Caco-2 (cell line): ENCODE measurements at places on chromosomes 1 and 21. TPM values are rescaled to one million over a fixed set of nuclear protein-coding genes. Genes with fewer than 3 reads are reported as not detected.

The KIF2C gene
- total RNA-seq: 61.0 and 63.2 TPM in 2 replicates

GRCh38 chr21:44920694-44921604 lies at the start of gene ITGB2:
Gene ITGB2 (minus strand): TSS chr21:44920899. CDS start chr21:44910782, 10,117 bp downstream.
- H3K36me3 ChIP-seq: no peaks in the 10 kb centered on the region
- no peaks in the 10 kb centered on the region for H3K4me1 ChIP-seq
- no peak within 1 kb of the TSS for H3K4me3 ChIP-seq

DNA sequence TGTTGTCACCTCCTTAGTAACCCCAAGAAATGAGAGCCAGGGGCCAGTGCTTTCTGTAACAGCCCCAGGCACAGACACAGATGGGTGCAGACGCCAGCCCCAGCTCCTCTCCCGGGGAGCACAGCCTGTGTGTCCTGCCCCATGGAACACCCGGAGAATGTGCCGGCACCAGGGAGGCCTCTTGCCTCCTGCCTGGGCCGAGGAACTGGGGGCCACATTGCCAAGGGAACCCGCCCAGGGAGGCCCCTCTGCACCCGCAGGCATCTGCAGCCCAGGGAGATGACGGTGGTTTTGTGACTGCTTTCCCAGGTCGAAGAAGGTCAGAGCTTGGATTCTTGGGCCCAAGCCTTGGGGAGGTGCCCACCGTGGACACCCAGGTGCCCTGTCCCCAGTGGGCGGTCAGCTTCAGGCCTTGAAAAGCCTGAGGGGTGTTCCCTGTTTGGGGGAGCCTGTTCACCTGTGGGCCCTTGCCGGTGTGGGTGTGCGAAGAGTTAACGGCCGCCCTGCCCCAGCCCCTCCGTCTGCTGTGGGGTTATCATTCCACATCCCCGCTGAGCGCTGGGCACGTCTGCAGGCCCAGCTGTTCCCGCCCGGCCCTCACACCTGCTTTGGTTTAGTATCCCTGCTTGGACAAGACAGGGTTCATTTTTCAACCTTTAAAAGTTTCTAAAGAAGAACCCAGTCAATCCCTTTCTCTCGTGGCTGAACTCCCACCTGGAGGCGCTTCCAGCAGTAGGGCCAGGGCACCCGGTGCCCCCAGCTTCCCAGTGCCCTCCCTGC lies 62.5 kb downstream of the MORN1 start:
- no peaks in the 10 kb centered on the region for H3K36me3 ChIP-seq
- no peak overlapping the region for H3K4me3 ChIP-seq
- H3K27me3 ChIP-seq: no peaks in the 10 kb centered on the region
- H3K27ac ChIP-seq: no peak overlapping the region
- 0 out of 2 replicates have a peak, but pooled peaks cover 3% of the 10 kb centered on the region for H3K4me1 ChIP-seq

- no peak overlapping the region for H3K4me3 ChIP-seq
- no peaks in the 10 kb centered on the region for H3K36me3 ChIP-seq
- H3K4me1 ChIP-seq: peaks cover 19% of the 10 kb centered on the region
- no peaks in the 10 kb centered on the region for H3K27me3 ChIP-seq
Measured at GRCh38 chr21:29347274-29347681, 48.6 kb downstream of the BACH1 start.
